Renal cortex interstitium (tissue), 15 donors: ENCODE measurements at places on chromosomes 13 and 19. TPM values are rescaled to one million over a fixed set of nuclear protein-coding genes. Genes with fewer than 3 reads are reported as not detected.

DNA sequence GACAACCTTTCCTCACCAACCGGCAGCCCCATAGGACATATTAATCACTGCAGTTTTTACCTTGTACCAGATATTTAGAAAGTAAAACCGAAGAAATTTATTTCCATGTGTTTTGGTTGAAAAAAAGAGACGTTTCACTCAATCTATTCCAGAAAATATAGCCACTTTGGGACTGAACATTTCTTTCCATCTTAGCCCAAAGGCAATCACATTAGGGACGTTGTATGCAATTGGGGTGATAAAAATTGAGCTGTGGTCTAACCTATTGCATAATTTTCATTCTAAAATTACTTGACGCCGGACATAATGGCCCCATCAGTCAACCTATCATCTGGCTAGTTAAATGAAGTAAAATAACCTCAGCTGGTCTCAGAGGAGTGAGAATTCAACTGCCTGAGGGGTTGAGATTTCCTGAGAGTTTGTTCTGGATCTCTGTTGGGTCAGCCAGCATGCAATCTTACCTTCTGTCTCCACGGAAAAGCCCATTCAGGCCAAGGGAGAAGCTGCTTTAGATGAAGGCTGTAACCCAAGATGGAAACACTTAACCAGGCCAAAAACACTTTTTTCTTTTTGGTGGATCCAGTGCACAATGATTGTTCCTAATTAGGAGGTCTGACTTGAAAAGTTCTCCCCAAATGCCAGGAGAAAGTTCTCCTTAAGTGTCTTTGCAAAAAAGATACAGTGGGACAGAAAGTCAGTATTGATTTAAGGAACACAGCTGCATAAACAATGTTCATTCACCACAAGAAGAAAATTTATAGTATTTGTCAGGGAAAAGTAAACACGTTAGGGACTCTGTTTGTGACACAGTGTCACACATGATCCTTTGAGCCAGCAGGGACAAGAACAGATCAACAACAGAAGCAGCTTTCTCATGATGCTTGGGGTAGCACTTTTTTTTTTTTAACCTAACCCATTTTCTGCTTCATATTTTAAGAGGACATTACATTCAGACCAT lies 34.1 kb downstream of the DLEU7 start:
- peak; percentile 42 for DNase-seq

DNA sequence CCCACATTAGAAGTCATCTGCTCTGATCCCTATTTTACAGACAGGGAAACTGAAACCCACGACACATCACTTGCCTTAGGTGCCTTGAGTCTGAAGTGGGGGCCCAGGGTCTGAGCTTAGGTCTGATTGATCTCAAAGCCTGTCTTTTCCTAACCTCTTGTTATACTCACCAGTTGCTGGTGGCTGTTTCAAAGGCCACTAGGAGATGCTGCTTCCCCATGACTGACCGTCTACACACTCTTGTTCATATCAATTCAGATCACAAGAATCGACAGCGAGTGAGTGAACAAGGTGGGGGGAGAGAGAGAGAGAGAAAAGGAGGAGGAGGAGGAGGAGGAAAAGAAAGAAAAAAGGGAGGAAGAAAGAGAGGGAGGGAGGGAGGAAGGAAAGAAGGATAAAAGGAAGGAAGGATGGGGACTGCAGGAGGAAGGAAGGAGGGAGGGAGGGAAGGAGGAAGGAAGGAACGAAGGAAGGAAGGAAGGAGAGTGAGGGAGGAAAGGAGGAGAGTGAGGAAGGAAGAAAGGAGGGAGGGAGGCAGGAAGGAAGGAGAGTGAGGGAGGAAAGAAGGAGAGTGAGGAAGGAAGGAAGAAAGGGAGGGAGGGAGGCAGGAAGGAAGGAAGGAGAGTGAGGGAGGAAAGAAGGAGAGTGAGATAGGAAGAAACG lies 3.3 kb downstream of the OR10H1 start:
- no peak for DNase-seq

- peak; percentile 27 for DNase-seq
Observed at GRCh38 chr13:21971662-21972621, 301.1 kb downstream of the FGF9 start.

GRCh38 chr13:72166102-72166650 lies 299.2 kb upstream of the DACH1 start:
- no peak for DNase-seq

DNA sequence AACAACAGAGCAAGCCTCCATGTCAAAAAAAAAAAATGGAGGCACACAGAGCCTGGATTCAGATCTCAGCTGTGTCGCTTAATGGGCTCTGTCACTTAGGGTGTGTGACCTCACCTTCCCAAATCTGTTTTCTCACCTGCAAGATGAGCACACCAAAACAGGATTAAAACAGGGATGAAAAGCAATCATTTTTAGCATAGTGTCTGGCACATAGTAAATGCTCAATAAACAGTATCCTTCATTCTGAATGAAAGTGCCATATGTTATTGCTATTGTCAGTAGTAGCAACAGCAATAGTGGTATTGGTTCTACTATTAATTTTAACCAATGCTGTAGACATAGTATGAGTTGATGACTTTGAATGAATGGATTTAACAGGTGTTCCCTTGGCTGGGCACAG lies 23.3 kb downstream of the SAMD4B start:
- no peak for DNase-seq

DNA sequence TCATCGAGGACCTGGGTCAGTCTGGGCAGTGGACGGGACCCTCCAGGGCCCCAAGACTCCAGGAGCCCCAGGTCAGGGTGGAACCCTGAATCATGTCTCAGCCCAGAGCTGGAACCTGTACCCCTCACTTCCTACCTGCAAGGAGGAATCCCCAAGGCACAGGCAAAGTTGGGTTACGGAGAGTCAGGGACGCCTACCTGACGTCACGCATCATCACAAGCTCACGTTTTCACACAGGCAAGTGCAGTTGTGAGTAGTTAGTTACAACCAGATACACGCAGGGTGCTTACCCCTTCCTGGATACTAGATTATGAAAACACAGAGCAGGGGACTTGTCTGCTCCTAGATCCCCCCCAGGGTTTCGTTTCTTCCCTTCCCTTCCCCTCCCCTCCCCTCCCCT lies 1.9 kb downstream of the RETN start:
- no peak for DNase-seq

DNA sequence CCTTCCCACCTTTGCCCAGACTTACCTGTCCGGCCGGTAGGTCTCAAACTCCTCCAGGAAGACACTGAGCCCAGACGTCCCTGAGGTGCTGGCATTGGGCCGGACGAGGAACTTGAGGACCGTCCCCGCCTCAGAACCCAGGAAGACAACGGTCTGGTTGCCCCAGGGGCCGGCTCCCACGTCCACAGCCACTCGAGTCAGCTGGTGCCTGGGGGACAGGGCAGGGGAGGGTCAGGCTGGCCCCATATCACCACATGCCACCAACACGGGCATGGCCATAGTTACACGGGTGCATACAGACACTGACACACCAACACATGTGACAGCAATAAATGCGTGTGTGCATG lies 8.4 kb upstream of the LRG1 start:
- DNase-seq: no peak

- no peak for DNase-seq
Observed at GRCh38 chr19:4376991-4377781, 23.2 kb downstream of the SH3GL1 start.

- DNase-seq: no peak
Observed at GRCh38 chr13:112074139-112074865, 7.4 kb downstream of the SOX1 start.

DNA sequence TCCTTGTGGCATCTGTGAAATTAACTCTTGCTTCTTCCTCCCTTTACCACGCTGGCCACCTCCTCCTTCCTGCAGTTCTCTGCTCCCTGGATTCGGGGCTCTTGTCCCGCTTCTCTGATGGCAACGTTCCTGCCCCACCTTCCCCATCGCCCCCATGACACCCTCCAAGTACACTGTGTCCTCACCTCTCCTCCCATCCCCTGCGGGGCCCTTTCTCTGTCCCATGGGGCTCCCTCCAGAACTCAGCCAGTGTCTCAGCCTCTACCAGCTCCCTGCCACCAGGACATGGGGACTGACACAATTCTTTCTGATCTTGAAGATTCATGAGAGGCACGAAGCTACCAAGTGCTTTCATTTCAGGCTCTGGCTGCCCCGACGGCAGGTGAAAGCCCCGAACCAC lies 9.1 kb downstream of the CARS2 start:
- no peak for DNase-seq

DNA sequence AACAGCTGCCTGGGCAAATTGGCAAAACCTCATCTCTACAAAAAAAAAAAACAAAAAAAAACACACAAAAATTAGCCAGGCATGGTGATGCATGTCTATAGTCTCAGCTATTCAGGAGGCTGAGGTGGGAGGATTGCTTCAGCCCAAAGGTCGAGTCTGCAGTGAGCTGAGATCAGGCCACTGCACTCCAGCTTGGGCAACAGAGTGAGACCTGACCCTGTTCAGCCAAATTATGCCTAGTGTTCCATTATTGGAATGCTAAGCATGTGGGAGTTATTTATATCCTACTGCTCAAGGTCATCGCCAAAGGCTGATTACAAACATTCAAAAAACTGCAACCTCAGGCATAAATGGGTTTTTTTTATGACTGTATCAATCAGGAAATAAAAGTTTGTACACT lies 1251.0 kb upstream of the PCDH9 start:
- DNase-seq: no peak

GRCh38 chr19:52101866-52102562 lies 6.4 kb upstream of the ZNF841 start:
- no peak for DNase-seq

DNA sequence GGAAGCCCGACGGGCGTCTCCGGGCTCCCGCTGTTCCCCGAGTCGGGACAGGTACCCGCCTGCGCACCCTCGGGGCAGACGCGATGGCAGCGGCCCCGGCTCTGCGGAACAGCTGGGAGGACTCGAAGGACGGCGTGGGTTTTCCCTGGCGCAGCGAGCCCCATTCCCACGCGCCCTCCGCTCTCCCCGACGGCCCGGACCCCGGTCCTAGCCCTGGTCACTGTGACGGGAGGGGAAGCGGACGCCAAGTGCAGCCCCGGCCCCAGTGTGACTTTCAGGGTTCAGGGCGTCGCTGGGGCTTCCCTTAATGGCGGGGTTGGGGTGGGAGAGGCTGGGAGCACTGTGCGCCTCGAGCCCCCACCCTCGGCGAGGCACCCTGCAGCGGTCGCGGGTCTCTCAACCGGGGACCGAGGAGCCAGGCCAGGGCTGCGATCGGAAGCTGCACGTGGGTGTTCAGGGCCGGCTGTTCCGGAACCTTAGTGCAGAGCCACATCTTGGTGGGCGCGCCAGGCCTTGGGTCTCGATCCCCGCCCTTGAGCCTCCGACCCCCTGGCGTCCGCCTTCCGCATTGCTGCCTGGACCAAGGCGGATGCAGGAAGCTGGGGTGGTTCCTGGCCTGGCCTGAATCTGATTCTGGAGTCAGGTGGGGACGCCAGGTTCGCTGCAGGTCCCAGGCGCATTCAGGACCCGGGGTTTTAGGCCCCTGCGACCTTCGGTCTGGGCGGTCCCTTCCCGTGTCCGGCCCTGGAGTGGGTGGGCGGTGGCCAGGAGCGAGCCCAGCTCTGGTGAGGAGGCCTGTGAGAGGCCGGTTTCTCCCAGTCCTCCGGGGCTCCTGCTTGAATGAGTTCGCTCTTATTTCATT lies 3.5 kb downstream of the LGALS7B start:
- DNase-seq: no peak

DNA sequence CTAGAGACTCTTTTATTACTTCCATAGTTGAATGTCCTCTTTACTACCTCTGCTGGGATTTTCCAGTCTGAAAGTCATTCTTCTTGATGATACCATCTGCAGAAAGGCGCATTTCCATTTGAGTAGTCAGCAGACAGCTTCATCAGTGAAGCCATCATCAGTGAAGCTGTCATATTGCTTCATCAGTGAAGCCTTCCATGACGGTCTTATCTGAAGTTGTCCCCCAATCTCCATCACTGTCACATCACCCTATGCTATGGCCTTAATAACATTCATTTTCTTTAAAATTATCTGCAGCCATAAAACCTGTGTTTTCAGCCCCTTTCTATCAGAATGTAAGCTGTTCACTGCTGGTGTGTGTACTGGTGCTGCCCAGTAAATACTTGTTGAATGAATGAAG lies 151.6 kb downstream of the B3GLCT start:
- no peak for DNase-seq

GRCh38 chr13:31742097-31742734 lies 2.9 kb downstream of the RXFP2 start:
- peak; percentile 62 for DNase-seq

- DNase-seq: no peak
Observed at GRCh38 chr19:39410831-39411080, 1.7 kb upstream of the PLEKHG2 start.

- no peak for DNase-seq
Observed at GRCh38 chr19:2164020-2164998, 576 bp downstream of the DOT1L start.

- no peak for DNase-seq
Observed at GRCh38 chr13:105247830-105248229, 1287.6 kb downstream of the EFNB2 start.

GRCh38 chr13:75763512-75763911 lies 127.4 kb downstream of the LMO7 start:
- DNase-seq: no peak

DNA sequence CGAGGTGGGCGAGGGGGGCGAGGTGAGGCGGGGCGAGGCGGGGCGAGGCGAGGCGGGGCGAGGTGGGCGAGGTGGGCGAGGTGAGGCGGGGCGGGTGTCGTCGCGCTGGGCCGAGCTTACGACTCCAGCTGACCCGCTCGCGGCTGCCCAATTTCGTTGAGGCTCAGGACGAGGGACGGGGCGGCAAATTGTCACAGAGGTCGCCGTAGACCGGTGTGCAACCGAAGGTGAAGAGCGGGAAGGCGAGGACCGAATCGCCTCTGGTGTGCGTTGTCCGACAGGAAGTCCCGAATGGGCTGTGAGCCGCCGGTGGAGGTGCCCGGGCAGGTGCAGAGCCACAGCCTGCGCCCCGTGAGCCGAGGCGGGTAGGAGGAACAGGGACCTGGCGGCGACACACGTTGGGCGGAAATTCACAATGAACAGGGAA lies at the start of gene LACC1:
LACC1 (plus strand) TSS at position 150 of the 427 bp plus-strand sequence. CDS start 1,082 bp downstream, outside the sequence.
- no peak for DNase-seq

- no peak for DNase-seq
Observed at GRCh38 chr13:41945926-41946325, 15.0 kb downstream of the VWA8 start.

- DNase-seq: no peak
Observed at GRCh38 chr19:30449078-30449590, 77.0 kb downstream of the ZNF536 start.

- no peak for DNase-seq
Observed at GRCh38 chr13:75704194-75704926, 68.2 kb downstream of the LMO7 start.

GRCh38 chr13:28161370-28161769 lies 23.0 kb downstream of the PAN3 start:
- DNase-seq: no peak

GRCh38 chr19:10230173-10230860 lies 814 bp downstream of the S1PR2 start:
- DNase-seq: peak; percentile 35

C19orf73 gene
- polyA plus RNA-seq: 0.97 TPM

SIGLEC14 gene
- polyA plus RNA-seq: 0.64 TPM

ZNF221 gene
- polyA plus RNA-seq: 9.3 TPM

PODNL1 gene
- 1.2 TPM for polyA plus RNA-seq

KLF16 gene
- polyA plus RNA-seq: 9.5 TPM

TMEM145 gene
- polyA plus RNA-seq: 0.72 TPM

SPRED3 gene
- polyA plus RNA-seq: 0.80 TPM

BRME1 gene
- 7.2 TPM for polyA plus RNA-seq

ZNF146 gene
- 139 TPM for polyA plus RNA-seq

SMIM44 gene
- polyA plus RNA-seq: not detected
